Activated CD4-positive, alpha-beta T cell treated with anti-CD3 and anti-CD28 coated beads, Interleukin-2, amount 50 U/mL, for 24 hours (primary cell): ENCODE measurements at places on chromosomes 1 and 21.
A peak's percentile ranks its signal among the peaks of the same experiment; 100 is the strongest.

- no peak for DNase-seq
These were observed 37.1 kb upstream of the ARF1 start for GRCh38 chr1:228045405-228045804.

- DNase-seq, result no peak
These were observed 496.9 kb downstream of the NEGR1 start for GRCh38 chr1:71785450-71785849.

- DNase-seq, result no peak
These were observed 38.1 kb downstream of the MRAP start for GRCh38 chr21:32336711-32337110.

GRCh38 chr1:81617308-81617967 is 183.3 kb upstream of the ADGRL2 start:
- DNase-seq, result no peak

DNA sequence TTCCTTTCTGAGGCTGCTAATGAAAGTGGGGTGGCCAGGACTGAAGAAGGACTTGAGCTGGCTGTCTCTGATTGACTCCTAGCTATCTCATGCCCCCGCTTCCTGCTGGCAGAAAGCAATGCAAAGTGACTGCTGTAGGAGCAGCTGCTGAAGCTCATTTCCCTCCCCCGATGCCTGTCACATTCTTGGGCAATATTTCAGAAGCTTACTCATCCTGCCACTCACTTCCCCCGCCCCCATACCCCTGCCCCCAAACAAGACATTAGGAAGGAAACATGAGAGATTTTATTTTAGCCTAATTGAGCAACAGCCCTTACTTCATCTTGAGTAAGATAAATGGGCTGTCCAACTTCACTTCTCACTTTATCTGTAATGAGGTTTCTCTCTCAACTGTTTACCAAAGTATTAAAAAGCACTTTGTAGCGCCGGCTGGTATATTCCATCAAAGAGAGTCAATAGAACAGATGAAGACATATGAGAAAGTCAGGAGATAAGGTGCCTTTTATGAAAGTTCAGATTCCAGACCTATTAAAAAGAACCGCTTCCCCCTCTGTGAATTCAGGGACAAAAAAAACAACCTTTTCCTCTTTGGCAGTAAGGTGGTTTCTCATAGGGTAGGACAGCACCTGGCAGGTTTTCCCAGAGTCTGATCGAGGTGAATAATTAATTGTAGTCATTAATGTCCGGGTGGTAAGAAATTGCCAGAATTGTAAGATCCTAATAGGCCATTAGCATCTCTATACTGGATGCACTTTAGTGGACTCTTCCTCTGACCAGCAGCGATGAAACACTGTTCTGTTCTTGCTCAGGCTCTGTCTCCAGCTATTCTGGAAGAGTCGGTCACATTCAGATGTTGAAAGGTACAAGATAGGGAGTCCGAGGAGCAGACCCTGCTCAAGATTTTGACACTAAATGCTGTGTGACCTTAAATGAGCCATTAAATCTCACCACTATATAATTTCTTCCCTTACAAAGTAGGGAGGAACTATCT is 70.2 kb downstream of the SH3GLB1 start:
- DNase-seq, result no peak

- no peak for DNase-seq
These were observed 55.1 kb downstream of the PCBP3 start for GRCh38 chr21:45698493-45699184.

DNA sequence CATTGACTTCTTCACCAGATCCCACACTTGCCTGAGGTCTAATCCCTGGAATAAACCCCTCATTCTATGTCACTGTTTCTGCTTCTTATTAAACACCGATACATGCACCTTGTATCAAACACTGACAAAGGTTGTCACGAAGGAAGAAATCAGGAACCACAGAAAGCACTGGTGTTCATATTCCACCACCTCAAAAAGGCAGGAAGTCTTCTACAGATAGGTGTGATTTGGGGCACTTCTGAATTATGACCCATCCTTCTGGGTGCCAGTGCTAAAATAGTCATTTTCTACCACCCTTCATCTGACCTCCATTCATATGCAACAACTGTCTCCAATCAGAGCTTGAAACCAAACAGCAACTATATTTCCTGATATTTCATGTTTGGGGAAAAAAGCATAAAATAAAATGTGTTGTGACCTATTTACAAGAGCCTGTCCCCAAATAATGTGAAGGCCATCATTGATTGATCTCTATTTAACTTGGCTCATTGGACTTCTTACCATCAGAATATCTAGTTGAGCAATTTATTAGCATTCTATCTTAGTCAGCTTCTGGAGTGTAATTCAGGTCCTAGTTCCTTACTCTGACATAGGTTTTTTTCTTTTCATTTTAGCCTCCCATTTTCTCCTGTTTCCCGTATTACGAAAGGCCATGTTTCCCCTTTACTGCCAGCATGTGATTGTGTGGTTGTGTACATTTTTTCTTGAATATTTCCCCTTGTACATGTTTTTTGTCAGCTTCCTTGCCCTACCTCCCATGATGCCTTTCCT is 43.1 kb downstream of the DUSP10 start:
- no peak for DNase-seq

DNA sequence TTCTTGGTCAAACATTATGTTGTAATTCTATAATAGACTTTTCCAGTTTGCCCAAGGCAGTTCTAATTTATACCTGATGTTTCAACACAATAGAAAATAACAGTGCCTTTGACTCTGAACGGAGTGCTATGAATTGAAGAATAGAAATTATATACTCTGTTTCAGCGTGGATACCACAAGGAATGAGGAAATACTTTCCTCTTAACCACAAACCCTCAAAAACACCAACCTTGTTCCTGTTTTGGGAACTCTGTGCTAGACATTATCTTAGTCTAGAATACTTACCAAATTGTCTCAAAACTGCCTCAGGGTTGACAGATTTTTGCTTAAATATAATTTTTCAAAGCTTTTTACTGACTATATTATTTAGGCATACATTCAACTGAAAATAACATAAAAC is 1629.3 kb downstream of the MRPL39 start:
- DNase-seq, result no peak

- no peak for DNase-seq
These were observed 1530.9 kb upstream of the B3GALT2 start for GRCh38 chr1:194717334-194717733.

- DNase-seq, result no peak
These were observed 585 bp downstream of the NEGR1 start for GRCh38 chr1:72281637-72282270.

DNA sequence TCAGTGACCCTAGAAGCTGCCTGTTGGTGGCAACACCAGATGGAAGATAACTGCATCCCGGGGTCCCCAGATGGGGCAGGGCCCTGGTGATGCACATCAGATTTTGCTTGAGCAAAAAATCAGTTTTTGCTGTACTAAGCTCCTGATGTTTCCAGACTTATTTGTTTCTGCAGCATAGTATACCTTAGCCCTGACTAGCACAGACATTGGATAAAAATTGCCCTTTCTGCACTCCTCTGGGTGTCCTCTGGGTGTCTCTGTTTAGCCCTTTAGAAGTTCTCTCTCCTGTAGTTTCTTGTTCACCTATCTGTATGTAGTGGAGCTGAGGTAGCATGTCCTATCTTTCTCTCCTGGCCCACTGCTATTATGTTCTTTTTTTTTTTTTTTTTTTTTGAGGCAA is 30.3 kb upstream of the PLA2G2C start:
- no peak for DNase-seq

DNA sequence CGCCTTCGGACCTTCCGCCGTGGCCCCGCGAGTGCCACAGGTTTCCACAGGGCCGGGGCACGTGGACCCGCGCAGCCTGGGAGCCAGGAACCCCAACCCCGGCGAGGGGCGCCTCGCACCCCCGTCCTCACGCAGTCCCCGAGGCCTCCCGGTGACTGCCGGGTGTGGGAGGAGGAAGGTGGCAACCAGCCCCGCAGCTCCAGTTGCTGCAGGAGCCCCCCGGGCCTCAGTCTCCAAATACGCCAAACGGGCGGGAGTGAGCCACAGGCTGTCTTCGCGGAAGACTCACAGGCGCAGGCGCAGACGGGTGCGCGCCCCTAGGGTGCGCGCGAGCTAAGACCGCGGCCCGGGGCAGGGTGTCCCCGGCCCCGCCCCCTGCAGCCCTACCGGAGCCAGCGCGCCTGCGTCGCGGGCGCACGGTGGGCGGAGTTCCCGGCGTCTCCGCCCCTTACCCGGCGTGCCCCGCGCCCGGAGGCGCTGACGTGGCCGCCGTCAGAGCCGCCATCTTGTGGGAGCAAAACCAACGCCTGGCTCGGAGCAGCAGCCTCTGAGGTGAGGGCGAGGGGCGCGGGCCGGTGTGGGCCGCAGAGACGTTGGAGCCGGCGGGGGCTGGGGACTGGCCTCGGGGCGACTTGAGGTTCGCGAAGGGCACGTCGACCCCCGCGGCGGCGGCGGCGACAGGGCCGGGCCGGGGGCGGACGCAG is at the start of gene ARF1:
ARF1 (plus strand) TSS at position 495 of the 704 bp plus-strand sequence. CDS start 14,407 bp downstream, outside the sequence.
- DNase-seq, result peak; percentile 86

DNA sequence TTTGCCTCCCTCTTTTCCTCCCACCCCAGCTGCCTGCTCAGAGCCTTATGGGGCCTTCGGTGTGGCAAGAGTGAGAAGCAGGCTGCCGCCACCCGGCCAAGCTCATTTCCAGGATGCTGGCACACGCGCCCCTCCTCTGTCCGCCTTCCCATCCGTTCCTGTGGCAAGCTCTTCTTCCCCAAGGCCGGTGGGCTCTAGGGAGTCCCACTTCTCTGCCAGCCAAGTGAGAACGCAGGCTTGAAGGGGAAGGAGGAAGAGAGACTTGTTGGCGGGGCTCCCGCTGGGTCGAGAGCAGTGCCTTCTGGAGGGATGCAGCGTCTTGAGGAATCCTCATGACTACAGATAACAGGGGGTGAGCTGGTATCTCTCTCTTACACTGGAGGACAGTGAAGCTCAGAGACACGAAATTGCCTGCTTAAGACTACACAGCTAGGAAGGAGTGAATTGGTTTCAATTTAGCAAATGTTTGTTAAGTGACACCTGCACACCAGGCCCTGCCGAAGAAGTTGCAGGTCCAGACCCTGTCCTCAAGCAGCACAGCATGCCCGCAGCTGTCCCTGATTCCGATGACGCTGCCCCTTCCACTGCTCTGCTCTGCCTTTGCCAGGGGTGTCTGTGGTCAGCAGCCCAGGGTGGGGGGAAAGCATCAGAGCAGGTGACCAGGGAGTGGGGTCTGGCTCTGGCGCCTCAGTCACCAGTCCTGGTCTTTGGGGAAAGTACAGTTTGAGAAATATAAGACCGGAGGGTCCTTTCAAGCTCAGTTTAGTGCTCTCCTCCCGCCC is 40.1 kb upstream of the FOXO6 start:
- DNase-seq, result no peak

DNA sequence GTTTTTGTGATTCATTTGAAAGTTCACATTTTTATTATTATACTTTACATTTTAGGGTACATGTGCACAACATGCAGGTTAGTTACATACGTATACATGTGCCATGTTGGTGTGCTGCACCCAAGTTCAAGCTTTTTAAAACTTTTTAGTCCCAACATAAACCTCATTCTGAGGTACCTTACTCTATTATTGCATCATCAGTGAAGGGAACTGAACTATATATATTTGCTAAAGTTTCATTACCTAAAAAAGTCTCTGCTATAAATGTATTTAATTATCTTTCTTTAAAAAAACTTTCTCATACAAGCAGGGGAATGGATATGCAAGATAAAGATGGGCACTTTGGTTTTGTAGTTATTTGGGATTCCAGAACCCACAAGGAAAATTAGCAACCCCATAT is 931.4 kb upstream of the ADGRL2 start:
- DNase-seq, result no peak

DNA sequence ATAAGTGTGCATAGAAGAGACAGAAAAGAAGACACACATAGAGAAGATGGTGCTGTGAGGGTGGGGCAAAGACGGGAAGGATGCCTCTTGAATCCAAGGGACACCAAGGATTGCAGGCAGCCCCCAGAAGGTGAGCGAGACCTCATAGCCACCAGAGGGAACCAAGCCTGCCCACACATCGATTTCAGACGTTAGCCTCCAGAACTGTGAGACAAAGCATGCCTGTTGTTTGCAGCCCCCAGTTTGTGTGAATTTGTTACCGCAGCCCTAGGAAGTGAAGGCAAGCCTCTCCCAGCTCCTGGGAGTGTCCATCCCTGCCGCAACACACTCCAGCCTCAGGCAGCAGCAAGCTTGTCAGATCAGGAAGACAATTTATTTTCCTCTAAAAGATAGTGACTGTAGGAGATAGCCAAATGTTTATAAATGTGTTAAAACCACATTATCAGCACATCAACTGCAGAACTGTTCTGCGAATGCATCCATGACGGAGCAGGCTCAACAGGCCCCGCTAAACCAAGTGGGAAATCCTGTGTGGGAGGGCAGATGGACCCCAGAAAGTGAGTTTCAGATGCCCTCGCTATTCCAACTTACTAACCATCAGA is 543.3 kb downstream of the MATN1 start:
- DNase-seq, result no peak

DNA sequence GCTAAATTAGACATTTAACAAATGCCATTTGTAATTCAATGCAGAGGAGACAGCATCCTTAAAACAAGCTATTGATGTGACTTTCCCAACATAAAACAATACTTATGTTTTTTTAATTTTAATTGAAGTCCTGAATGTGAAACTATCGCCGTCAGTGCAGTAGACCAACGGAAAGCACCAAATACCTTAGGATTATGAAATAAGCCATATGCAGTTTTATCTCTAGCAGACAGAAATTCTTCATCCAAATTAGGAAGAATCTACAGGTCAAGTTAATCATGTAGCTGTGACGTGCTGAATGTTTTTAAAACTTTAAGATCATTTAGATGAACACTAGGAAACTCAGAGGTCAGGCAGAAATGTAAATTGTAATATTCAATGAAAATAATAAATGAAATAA is 714 bp upstream of the ST6GALNAC5 start:
- DNase-seq, result no peak

DNA sequence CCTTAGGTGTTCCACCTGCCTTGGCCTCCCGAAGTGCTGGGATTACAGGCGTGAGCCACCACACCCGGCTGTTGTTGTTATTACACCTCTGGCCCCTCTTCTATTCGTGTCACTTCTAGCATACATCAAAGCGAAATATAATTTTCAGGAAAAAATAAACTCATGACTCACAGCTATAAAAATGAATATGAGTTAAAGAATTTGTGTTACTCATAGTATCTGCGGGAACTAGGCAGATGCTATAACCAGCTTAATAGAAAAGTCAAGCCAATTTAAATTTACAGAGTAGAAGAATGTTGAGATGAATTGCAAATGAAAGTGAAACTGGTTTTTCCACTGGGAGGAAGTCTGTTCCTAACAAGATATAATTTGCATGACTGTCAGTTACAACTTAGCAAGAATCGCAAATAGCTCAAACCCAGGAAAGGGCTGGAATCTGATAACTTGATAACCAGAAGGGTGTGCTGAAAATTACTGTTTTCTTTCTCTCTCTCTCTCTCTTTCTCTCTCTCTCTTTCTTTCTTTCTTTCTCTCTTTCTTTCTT is 11.2 kb downstream of the OR2W3 start:
- DNase-seq, result no peak

- no peak for DNase-seq
These were observed 27.3 kb downstream of the ZNF691 start for GRCh38 chr1:42873670-42874069.
